ENCODE measurements at places on chromosomes 5 and 9.
A peak's percentile ranks its signal among the peaks of the same experiment; 100 is the strongest.

GRCh38 chr9:87465816-87466215, 31.9 kb upstream of the DAPK1 start:
- no peak for DNase-seq

- DNase-seq: no peak
These were observed 1955.4 kb upstream of the CDH6 start for GRCh38 chr5:29238115-29238514.

- no peak for DNase-seq
These were observed 92.6 kb downstream of the STK32A start for GRCh38 chr5:147327421-147327820.

DNA sequence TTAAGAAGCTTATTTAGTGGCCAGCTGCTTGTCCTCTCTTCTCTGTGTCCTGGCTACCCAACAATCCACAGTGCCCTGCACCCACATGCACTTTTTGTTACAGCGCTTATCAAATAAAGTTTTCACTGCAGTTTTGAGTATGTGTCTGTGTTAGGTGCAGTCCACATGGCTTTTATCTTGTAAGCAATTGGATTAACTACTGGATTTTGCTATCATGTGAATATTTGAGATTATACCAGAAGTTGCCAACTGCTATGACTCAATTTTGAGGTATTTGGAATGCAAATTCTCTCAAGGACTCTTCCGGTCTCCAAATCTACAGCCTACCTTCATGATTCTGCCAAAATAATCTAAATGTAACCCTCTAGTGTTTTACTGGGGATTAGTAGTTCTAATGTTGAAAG, 690.2 kb downstream of the NR2F1-AS1 start:
- DNase-seq: no peak

GRCh38 chr5:100777680-100778300, 125.3 kb downstream of the ST8SIA4 start:
- peak; percentile 88 for DNase-seq

- peak; percentile 7 for DNase-seq
These were observed 295.2 kb downstream of the MAST4 start for GRCh38 chr5:66891184-66891925.

DNA sequence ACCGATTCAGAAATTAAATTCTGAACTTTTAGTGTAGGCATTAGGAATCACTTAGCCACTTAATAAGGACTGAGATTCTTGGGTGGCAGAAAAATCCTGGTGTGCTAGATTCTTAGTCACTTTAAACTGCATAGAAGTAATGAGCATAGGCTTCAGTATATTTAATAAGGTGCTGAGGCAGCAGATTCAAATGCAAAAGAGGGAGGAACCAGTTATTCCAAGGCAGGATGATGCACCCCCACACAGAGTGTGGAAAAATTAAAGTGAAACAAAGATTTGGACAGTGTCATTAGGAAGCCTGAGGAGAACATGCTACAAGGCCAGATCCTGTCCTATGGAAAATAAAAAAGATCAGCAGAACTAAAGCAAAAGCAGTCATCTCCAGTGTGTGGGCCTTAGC, 217.7 kb downstream of the PJA2 start:
- DNase-seq: no peak

DNA sequence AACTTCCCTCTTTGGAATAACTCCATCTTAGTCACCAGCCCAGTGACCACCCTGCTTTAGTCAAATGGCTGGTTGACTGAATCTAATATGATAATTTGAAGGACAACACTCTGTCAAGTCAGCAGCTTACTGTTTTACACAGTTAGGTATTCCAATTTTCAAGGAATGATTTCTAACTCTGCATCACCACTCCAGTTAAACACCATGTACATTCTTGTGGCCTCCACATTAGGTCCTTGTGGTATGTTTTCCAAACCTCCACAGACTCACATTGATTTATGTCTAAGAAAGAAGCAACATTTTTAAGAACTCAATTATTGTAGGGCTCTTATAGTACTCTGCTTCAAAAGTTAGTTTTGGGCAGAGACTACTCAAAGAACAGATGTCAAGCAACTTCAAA, 110.7 kb downstream of the TLE1 start:
- DNase-seq: no peak

GRCh38 chr5:40071870-40072269, 607.8 kb upstream of the PTGER4 start:
- DNase-seq: no peak

DNA sequence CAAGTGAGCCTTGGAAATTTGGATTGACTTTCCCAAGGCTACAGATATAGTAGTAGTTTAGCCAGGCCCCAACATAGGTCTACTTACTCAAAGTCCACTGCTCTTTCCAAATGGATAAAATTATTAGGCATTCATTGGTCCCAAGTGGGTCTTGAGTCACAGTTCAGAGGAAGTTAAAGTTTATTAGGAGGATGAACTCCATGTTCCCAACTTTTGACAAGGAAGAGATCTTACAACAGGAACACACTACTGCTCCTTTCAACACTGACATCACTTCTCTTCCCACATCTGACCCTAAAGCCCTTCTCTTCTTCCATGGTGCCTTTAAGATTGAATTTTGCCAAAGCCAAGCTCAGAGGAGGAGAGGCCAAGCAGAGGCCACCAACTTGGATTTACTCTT, 234.5 kb upstream of the TRIM32 start:
- peak; percentile 34 for DNase-seq

GRCh38 chr5:17156463-17156862, 61.0 kb upstream of the BASP1 start:
- DNase-seq: no peak

DNA sequence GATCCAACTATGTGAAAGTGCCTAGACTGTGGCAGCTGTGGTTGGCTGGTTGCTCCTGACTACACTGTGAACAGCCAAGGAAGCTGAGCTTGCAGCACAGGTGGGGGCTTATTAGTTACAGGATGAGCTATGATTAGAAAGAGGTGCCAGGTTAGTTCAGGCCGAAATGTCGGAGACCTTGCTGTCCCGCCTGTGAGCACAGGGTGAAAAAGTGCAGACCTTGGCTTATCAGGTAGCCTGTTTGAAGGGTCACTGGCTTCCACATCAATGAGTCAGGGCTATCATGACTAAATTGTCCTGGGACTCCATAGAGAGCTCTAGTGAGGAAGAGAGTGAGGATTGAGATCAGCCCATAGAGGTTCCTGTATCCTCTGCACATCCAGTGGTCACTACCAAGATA, 114.3 kb upstream of the PLPPR1 start:
- no peak for DNase-seq

- no peak for DNase-seq
These were observed 88.2 kb upstream of the HAND1 start for GRCh38 chr5:154566146-154566680.

DNA sequence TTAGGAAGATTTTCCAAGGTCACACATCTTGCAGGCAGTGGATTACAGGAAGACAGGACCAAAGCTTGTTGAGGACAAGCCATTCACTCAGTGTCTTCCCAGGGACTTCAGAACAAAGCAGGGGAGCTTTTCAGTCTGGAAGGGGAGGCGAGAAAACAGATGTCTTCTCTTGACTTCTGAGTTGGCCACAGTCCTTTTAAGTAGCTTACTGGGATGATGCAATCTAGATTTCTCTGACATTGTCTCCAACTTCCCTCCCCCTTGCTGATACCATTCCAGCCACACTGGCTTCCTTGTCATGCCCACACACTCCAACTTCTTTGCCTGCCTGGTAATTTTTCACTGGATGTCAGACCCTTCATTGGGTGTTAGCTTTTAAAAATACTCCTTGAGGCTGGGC, 174.2 kb upstream of the TBC1D2 start:
- peak; percentile 10 for DNase-seq

DNA sequence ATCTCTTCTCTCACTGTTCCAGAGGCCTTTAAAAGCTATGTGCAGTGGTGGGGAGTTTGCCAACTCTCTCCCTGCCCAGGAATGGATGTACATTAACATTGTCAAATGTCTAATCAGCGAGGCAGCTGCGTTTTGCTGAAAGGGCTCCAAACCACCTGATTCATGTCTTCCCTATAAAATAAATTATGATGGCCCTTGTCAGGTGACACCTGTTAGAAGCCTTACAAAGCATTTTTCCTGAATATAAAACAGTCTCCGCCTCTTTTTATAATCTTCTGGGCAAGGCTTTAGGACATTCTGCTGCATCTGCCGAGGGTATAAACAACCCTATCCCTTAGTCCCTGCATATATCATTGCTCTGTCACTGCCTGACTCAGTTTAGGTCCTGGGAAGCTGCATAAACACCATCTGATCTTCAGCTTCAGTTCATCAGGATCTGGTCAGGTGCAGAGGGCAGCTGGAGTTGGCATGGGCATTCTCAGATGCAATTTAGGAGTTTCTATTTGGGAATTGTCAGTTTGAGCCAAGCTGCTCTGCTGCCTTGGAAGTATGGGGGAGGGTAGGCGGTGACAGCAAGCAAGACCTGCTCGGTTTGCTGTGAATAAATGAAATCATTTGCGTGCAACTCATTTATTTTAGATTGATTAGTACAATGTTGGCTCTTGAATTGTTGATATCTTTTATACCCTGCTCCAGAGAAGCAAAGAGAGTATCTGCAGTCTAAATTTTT, 103.5 kb downstream of the ACER2 start:
- peak; percentile 27 for DNase-seq

DNA sequence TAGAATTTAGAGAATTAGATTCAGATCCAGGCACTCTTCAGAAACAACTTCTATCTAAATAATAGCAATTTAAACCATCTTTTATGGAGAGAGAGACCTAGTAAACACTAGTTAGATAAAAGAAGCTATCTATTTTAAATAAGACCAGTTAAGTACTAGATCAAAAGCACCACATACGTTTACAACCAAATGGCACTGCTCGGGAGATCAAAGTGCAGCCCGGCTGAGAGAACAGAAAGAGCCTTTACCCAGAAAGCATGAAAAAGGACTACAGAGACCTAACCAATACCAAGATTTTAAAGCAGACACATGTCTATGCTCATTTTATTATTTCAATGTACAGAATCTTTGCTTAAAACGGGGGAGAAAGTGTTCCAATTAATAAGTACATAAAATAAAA, 30.8 kb downstream of the LIX1 start:
- DNase-seq: no peak

DNA sequence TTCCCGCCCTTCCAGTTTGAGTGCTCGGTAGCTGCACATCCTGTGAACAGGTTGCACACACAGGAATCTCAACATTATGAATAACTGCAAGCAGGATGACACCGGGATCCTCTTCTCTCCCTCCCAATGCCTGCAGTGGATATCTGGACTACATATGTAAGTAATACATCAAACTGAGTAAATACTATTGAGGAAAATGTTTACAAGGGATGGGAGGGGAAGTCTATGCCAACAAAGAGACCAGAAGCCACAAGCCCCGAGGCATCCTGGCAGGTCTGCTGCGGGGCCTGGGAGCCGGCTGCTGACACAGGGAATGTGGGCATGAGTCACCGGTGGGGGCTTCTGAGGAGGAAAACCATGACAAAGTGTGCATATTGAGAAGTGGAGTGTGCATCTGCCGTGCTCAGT, 8.6 kb upstream of the ANKRD33B start:
- DNase-seq: no peak

- DNase-seq: no peak
These were observed 586 bp upstream of the PDZD2 start for GRCh38 chr5:31638345-31638744.

- peak; percentile 38 for DNase-seq
These were observed 6.7 kb upstream of the CDH6 start for GRCh38 chr5:31186672-31187267.

- no peak for DNase-seq
These were observed 137.4 kb upstream of the ABCA1 start for GRCh38 chr9:105065098-105066088.

- no peak for DNase-seq
These were observed 94.3 kb upstream of the IL7R start for GRCh38 chr5:35762368-35762767.

DNA sequence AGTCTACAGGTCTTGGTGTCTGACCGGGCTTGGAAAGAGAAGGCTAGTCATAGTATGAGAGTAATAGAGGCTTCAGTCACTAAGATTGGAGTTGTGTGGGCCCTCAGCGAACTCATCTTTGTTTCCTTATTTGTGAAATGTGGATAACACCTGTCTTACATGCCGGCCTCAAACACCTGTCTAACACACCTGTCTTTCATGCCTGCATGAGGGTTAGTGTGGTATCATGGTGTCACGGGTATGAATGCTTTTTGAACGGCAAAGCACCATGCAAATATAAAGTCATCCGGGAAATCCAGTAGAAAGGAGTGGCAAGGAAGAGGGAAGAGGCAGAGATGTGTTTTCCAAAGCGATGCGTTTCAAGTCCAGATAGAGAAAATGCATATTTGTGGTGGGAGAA, 25.5 kb downstream of the GRAMD2B start:
- DNase-seq: no peak

DNA sequence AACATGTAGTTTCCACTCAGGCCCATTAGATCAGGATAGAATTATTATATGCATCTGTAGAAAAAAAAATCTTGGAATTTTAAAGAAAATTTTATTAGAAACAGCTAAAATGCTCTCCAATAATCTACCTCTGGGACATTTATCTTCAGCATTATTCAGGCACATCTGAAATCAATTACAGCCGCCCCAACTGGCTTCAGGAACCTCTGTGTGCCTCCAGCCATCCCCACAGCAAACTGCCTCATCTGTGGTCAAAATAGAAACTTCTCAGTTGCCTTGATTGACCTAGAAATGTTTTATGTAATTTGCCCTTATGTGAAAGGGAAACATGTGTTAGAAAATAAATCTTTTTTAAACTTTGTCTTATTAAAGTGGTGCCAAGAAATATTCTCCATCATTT, 120.1 kb upstream of the LPAR1 start:
- DNase-seq: peak; percentile 96

DNA sequence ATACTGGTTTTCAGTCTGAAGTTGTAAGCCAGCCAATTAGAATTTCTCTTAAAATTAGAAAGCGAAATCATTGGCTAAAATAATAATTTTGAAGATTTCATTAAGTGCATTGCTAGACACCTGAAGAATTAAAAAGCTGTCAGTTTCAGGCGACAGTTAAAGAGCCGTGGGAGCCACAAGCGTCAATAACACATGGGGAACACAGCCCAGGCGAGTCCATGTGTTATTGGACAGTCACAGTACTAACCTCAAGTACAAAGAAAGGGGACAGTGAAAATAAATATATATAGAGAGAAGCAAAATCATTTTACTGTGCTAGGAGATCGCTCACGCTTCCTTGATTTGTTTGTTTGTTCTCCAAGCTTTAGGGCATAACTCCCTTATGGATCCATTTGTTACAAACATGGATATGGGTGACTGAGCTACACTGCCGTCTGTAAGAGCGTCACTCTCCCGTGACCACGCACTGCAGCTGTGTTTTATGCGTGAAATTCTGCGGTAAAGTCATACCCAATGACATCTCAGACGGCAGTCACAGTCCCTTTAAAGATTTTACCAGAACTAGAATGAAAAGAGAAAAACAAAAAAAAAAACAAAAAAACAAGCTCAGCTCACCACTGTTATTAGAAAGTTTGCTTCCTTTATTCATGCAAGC, 83.2 kb downstream of the USP20 start:
- DNase-seq: no peak

DNA sequence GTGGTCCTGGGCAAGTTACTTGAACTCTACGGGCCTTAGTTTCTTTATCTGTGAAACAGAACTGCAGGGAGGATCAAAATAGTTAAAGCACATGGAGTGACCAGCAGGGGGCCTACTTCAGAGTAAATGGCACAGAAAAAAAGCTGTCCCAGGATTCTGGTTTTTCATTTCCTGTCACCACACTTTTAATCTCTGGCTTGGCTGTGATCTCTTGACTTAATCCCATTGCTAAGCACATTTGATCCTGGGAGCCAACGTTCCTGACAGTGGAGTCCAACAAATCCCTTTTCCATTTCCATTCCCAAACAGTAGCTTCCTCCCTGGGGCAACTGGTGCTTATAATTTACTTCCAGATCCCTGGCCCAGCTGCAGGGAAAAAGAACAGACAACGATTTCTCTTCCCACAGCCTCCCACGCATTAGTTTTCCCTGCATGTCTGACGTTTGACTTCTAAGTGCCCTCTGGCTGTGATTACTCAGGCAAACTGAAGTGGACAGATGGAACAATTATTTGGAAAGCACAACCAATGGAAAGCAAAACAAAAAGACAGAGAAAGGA, 136.5 kb upstream of the STK32A start:
- peak; percentile 81 for DNase-seq
